ENCODE measurements at places on chromosomes 2 and 18.

DNA sequence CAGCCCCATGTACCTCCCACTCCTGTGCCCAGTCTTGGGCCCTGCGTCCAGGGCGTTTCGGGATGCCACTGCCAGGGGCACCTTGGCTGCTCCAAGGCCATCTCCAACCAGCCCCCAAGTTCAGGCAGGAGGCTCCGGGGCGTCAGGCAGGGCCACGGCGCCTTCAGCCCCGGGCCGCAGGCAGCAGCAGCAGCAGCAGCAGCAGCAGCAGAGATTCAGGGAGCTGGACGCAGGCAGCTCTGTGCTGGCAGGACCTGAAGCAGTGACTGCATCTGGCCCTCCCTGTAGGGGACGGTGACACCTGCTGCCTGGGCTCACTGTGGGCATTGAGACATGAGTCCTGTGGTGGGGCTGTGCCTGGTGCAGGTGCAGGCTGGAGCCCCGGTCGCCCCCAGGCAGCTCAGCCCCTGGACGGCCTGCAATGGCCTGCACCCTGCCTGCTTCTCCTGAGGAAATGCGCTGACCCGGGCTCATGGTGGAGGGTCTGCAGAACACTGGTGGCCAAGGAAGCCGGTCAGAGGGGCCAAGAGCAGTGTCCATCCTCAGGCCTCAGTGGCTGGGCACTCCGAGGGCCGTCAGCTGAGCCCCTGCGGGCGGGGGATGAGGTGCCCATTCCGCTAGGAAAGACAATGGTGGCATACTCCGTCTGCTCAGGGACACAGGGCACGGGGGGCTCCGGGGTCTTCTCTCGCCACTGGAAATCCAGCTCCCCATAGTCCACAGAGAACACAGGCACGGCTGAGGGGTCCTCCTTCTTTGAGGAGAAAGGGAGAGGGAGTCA is 8.0 kb downstream of the PDCD1 start:
- no peak for DNase-seq

DNA sequence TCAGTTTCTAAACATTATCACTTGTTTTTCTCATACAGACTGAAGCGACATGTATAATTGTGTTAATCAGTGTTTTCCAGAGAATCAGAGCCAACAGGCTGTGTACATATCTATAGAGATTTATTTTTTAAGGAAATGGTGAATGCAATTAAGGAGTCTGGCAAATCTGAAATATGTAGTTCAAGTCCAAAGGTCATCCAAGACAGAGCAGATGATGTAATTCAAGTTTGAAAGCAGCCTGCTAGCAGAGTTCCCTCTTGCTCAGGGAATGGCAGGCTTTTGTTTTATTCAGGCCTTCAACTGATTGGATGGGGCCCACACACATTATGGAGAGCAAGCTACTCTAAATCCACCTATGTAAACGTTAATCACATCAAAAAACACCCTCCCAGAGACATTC is 282.6 kb downstream of the CBLN2 start:
- no peak for DNase-seq

GRCh38 chr18:5197032-5197434 is at the start of gene AKAIN1:
Gene AKAIN1, minus strand, starts transcription at chr18:5197257. Its CDS starts 204 bp downstream, at chr18:5197053.
- no peak for DNase-seq

DNA sequence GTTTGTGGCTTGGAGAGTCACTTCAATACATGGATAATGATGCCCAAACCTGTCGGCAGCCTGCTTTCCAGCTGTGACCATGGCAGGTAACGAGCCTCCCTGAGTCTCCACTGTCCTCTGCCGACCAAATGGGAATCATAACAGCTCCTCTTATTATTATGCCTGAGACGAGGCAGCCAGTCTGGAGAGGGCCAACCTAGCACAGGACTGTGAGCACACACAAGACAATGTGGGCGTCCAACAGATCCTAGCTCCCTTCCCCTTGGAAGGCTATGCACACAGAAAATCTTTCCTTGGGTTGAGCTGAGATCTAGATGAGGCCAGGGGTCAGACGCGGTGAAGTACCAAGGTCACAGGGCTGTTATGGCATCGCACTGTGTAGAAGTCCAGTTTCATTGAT is 890 bp upstream of the SLC4A3 start:
- no peak for DNase-seq

DNA sequence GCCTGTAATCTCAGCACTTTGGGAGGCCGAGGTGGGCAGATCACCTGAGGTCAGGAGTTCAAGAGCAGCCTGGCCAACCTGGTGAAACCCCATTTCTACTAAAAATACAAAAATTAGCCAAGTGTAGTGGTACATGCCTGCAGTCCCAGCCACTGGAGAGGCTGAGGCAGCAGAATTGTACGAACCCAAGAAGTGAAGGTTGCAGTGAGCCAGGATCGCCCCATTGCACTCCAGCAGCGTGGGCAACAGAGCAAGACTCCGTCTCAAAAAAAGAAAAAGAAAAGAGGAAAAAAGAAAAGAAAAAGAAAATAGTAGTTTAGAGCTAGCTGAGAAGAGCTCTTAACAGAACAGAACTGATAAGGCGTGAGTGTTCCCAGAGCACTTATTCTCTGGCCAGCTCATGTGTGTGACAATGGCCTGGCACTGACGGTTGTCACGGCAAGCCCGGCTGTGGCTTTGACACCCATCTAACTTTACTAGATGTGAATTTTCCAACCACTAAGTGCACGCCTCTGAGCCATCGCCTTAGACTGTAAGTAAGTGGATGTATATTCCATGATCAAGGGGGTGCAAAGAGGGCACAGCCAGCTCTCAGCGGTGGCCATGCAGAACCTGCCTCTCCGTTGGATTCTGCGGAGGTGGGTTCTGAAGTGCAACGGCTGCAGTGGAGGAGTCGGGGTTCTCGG is 80.0 kb downstream of the ZNF516 start:
- DNase-seq = no peak

GRCh38 chr2:131029812-131030211 is 63.4 kb downstream of the FAM168B start:
- DNase-seq = no peak

GRCh38 chr18:42614619-42615293 is 500.7 kb downstream of the RIT2 start:
- DNase-seq = no peak
